Astrocyte (in vitro differentiated cells and primary cell): ENCODE measurements at places on chromosomes 4 and X. TPM values are rescaled to one million over a fixed set of nuclear protein-coding genes. Genes with fewer than 3 reads are reported as not detected.

DNA sequence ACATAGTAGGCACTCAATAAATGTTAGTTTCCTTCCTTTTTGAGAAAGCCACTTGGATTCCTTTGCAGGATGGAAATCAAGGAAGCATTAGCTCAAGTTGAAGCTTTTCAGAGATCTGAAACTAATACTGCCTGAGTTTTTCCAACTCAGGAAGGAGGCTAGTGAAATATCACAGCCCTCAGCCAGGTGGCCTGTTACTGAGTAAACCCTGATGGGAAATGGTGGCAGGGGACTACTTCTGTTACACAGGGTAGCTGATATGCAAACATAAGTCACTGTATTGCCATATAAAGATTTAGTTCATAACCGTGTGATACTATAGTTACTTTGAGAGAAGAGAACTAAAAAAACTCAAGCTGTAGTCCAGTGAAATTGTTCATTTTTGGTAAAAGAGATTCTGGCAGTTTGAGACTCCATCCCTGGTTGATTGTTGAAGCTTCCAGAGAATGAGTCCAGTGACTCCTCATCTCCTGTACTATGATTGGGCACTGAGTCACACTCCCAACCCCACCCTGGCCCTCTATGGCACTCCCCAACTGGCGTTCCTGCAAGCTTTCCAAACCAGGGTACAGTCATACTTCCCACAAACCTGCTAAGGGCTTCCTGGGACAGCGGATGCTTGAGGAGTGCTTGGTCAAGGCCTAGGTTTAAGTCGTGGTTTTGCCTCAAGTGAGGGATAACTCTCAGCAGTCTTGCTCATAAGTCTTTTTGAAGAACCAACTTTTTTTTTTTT lies 81.8 kb downstream of the MID1IP1 start:
- DNase-seq: peak; percentile 94

GRCh38 chr4:152540293-152540674 lies 4.4 kb upstream of the FBXW7 start:
- no peak for DNase-seq

- DNase-seq: peak; percentile 45
Measured at GRCh38 chrX:153922932-153923857, 2.9 kb downstream of the ARHGAP4 start.

GRCh38 chrX:81874807-81875206 lies 672.9 kb downstream of the SH3BGRL start:
- no peak for DNase-seq

- peak; percentile 47 for DNase-seq
Measured at GRCh38 chr4:74499986-74500781, 55.2 kb downstream of the AREG start.

- DNase-seq: no peak
Measured at GRCh38 chrX:53223068-53223693, 1.8 kb downstream of the KDM5C start.

DNA sequence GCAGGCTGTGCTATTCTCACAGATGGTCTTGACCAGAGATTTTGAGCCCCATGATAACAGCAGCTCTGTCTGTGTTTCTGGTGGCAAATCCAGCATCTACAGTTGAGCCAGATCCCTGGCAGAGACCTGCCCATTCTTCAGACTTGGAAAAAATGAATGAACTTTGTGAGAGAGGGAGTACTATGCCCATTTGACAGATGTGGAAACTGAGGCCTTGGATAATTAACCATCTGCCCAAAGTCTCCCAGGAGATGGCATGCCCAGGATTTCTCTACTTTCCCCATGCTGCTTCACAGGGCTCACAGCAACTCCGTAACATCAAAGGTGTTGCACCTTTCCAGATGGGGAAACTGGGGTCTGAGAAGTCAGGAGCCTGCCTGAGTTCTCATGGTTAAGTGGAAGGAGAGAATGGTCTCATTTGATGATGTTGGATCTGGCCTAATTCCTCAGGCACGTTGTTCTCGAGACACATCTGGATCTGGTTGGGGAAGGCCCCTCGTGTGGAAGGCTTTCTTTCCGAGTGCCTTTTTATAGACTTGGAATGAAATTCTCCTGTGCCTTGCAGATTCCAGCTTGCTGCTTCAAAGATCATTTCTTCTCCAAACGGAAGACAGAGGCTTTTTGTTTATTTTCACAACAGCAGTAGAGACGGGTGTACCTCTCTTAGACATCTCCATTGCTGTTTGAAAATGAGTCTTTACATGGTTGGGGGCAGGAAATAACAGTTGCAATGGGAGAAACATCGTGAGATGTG lies 73.3 kb upstream of the STX18 start:
- peak; percentile 16 for DNase-seq

DNA sequence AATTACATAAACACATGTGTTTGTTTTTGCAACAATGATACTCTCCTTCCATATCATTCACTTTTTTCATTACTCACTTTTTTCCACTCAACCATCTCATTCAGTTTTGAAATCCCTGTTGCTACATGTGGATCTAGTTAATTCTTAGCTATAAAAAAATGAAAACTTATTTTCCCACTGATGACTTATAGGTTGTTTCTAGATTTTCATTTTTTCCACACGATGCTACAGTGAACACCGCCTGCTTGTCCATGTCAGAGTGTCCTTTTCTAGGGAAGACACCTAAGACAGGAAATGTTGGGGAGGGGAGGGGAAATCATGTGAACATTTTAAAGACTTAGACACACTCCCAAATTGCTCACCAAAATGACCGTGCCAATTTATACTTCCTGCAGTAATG lies 70.2 kb downstream of the SUPT20HL2 start:
- DNase-seq: no peak

- DNase-seq: no peak
Measured at GRCh38 chr4:110196206-110196870, 2.1 kb downstream of the ELOVL6 start.

DNA sequence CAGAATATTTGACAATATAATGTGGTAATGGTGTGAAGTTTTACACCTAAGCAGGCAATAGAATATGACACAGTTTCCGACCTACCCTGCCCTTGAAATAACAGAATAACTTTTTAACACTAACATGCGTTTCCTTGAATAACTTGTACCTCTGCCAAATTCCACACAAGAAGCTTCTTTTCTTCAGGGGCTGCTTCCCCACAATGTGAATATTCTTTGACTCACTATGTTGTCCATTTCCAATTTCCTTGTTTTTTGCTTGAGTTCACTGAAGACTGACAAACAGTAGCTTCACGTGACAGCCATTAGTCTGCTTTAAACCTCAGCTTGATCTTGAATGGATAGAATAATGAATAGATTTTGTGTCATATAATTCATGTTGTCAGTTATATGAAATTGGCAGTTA lies 14.3 kb downstream of the SHROOM3 start:
- DNase-seq: peak; percentile 86

- peak; percentile 46 for DNase-seq
Measured at GRCh38 chrX:45063319-45064095, 137.2 kb downstream of the DIPK2B start.

GRCh38 chrX:48461830-48462229 lies 8.2 kb downstream of the SLC38A5 start:
- no peak for DNase-seq

GRCh38 chr4:183081116-183081469 lies 18.0 kb upstream of the WWC2 start:
- no peak for DNase-seq

- DNase-seq: no peak
Measured at GRCh38 chr4:4413373-4413725, 26.4 kb downstream of the NSG1 start.

DNA sequence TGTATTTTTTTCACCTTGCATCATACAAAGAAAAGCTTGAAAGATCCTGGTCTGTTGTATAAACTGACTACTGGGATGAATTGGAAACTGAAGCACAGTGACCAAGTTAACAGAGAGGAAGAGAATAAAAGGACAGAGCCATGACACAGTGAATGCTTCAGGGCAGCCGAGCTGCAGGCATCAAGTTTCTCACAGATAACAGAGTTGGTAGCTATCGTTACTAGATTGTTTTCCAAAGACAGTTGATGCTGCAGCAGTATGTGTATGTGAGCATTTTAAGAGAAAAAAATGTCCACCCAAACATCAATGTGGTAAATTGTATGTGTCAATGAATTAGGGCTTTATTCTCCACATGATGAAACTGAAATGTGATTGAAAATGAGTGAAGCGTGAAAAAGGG lies 1032.7 kb downstream of the ADGRL3 start:
- DNase-seq: no peak

DNA sequence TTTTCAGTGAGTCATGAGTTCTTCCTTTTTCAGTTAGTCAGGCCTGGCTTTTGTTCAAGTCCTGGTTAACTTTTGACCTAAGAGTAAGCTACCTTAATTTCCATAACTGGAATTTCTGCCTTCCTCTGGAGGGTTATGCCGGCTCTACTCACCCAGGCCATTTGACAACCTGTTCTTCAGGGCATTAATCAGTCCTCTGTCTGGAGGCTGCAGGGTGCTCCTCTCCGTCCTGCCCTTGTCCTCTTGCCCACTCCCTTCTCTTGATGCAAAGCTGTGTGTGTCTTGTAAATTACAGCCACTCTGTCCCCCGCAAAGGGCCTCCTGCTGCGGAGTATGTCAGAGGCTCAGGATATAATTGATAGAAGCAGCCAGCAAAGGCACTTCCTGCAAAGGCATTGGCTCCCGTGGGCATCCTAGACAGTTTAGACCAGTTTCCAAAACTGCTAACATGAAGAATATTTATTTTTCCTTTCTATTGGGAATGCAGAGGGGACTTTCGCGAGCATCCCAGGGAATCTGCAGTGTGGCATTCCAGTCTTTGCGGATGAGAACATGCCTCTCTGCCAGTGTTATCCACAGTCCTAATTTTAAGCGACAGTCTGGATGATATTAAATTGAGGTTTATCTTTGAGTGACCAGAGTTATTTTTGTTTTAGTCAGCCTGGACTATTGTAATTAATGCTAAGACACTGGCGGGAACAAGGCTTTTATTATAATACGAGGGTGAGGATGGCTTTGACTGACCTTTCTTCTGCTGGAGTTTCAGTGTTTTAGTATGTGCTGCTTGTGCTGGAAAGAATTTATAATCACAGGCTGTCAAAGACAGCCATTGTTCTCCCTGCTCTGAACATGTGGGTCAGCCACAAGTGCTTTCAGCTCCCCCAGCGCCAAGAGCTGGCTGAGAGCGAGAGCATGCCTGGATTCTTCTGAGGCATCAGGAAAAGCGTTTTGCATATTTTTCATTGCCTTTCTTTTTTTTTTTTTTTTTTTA lies 74.2 kb downstream of the LIMCH1 start:
- peak; percentile 85 for DNase-seq

DNA sequence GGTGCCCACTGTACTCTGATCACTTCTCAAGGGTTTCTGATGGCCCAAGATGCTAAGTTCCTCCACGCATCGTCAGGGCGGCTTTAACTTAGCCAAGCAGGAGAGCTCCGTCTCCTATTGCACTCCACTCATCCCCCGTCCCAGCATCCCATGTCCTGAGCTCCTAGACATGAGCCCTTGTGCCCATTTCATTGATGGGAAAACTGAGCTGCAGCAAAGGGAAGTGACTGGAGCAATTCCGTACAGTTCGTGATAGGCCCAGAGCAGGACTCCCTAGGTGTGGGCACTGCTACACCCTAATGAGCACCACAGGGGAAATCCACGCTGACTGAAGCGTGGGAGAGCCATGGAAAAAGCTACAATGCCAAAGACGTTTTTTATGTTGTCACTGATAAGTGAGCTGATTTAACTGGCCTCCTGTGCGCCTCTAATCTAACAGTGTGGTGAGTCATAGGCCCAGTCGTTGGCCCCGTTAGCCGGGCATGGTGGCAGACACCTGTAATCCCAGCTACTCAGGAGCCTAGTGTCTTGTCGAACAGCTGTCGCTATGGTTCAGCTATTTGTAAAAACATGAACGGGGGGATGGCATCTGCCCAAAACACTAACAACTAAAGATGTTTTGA lies 14.9 kb downstream of the NSDHL start:
- DNase-seq: no peak

DNA sequence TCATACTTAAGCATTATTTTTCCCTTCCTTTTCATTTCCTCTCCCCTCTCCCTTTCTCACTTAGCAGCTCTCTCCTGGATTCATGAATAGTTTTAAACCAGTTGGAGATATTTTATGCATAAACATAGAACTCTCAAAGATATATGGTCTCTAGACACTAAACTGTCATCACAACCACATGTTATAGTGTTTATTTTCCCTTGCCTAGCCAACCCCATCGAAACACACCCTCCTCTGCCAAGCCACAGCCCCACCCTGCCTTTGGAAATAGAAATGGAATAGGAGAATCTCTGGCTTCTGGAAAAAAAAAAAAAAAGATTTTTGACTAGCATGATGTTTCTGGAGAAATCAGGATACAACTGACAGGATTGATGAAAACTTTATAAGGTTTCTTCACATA lies 64.8 kb upstream of the RBPJ start:
- peak; percentile 20 for DNase-seq

DNA sequence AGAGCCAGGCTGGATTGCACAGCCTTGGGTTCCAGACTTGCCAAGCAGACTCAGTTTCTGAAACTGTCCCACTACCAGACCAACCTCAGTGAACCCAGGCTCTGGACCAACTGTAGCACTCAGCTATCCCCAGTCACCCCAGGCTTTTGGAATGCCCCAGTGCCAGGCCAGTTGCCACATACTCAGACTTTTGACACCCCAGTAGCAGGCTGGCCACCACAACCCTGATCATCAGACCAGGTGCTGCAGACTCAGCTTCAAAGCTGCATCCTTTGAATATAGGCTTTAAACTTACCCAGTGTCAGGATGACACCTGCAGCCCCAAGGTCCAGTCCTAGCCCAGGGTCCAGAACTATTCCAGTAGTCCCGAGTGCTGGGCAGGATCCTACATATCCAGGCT lies 1389.9 kb downstream of the ARAP2 start:
- no peak for DNase-seq

GRCh38 chr4:42050516-42051249 lies 60.4 kb downstream of the SLC30A9 start:
- DNase-seq: no peak

DNA sequence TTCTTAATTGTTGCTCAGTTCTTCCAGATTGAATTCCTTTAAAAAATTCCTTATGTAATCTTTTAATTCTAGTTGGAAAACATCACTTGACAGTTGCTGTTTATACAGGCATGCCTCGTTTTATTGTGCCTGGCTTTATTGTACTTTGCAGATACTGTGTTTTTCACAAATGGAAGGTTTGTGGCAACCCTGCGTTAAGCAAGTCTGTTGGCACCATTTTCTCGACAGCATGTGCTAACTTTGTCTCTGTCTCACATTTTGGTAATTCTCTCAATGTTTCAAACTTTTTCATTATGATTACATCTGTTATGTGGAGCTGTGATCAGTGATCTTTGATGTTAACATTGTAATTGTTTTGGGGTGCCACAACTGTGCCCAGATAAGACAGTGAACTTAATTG lies 33.4 kb downstream of the ZCCHC12 start:
- DNase-seq: no peak

- peak; percentile 93 for DNase-seq
Measured at GRCh38 chr4:67700738-67701516, at the start of gene UBA6. Gene UBA6, minus strand, starts transcription at chr4:67701155. Its CDS starts 36 bp downstream, at chr4:67701119.

GRCh38 chrX:41250867-41251266 lies 83.1 kb upstream of the DDX3X start:
- DNase-seq: no peak

- DNase-seq: peak; percentile 62
Measured at GRCh38 chr4:48162162-48162561, 28.1 kb upstream of the TXK start.

- DNase-seq: no peak
Measured at GRCh38 chr4:125397226-125397625, 82.5 kb downstream of the FAT4 start.

- no peak for DNase-seq
Measured at GRCh38 chrX:18946157-18946556, 37.8 kb downstream of the PHKA2 start.

UCP1 gene
- total RNA-seq: 0.34 and 0.46 TPM in 2 replicates

MAN2B2 gene
- 32.2 and 36.1 TPM in 2 replicates for total RNA-seq

ODAM gene
- total RNA-seq: not detected in 2 replicates

XPNPEP2 gene
- total RNA-seq: not detected in 2 replicates

HTN3 gene
- total RNA-seq: not detected in 2 replicates

RELL1 gene
- 23.1 and 26.9 TPM in 2 replicates for total RNA-seq

TRPC5OS gene
- total RNA-seq: not detected in 2 replicates

SYNPO2 gene
- 4.2 and 4.7 TPM in 2 replicates for total RNA-seq

FRAS1 gene
- total RNA-seq: 20.5 and 24.6 TPM in 2 replicates
